ENCODE measurements at places on chromosomes 5 and 9.

DNA sequence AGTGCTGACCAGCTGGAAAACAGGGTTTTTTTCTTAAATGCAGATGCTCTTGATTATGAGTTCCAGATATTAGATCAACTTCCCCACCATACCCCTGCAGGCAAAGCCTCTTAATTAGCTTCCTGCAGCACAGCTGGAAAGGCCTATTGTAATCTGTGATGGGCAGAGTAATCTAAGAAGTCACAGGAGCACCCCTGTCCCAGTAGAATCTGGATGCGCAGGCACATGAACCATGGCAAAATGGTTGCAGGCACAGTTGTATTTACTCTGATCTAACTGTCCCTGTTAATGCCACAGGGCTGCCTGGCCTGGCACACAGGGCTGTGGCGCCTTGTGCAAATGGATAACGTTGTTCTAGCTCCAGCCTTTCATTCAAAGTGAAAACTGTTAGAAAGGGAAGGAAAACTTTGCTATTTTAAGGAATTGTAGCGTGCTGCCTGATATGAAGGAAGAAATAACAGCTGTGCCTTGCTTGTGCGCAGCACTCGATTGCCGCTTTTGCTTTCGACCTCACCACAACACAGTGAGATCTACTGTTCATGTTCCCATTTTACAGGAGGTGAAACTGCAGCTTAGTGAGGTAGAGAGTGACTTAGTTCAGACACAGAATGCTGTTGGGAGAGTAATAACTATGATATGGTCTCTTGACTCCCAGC lies 2.3 kb downstream of the TGFBI start:
- DNase-seq = no peak

GRCh38 chr5:16005225-16005624 lies 174.4 kb downstream of the MARCHF11 start:
- no peak for DNase-seq

- DNase-seq = peak; percentile 12
These were observed 405.4 kb downstream of the DMAC1 start for GRCh38 chr9:7394002-7394774.

DNA sequence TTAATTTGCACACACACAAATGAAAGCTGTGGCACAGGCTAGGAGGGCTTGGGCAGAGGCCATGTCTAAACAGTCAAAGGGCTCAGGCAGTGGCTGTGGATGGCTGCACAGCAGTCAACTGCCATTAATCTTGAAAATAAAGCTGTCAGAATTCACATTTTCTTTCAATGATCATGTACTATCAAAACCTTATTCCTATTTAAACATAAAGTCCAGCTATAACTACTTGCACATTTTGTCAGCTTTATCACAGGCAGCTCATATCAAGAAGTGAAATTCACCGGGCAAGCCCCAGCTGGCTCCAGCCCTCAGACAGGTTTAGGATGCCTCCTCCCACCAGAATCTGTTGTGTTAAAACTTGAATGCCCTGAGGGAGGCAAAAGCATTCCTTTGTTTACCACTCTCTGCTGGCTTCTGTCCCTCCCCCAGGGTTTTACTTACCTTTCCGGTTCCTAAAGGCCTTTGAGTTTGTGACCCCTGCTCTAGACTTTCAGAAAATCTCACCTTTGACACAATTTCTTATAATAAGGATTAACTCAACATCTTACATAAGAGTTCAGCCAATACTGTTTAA lies 54.9 kb upstream of the GRAMD2B start:
- DNase-seq = no peak

DNA sequence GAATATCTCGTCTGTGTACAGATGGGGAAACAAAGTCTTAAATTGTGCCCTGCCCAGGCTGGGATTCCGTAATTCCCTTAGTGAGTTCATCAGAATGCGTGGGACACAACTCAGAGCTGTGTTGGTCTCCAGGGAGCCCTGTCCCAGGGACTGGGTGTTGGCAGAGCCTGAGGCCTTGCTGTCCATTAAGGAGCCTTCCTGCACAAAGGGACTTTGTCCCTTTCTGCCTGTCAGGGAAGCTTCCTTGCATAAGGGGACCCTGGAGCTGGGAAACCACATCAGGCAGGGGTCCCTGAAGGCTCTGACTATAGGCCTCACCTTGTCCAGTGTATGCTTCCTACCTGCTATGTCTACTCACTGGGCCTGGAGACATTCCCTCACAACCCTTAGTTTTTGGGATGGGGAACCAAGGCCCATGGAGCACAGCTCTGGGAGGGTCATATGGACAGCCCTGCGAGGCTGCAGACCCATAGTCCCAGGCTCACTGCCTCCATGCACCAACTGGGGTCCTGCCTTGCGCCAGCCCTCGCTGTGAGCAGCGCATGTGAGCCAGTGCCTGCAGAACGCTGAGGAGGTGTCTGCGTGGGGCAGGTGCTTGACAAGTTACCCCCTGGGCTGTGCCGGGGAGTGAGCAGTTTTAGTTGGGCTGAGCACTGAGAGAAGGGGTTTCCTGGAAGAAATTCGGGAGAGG lies 1.6 kb downstream of the CARD19 start:
- peak; percentile 60 for DNase-seq

- DNase-seq = no peak
These were observed 31.2 kb downstream of the HMGCS1 start for GRCh38 chr5:43281840-43282658.
